Liver (tissue), 10 donors: ENCODE measurements at places on chromosomes 6 and 20. TPM values are rescaled to one million over a fixed set of nuclear protein-coding genes. Genes with fewer than 3 reads are reported as not detected.
A peak's percentile ranks its signal among the peaks of the same experiment; 100 is the strongest.

- DNase-seq, result no peak
These were observed 28.3 kb downstream of the MAS1 start for GRCh38 chr6:159919011-159919511.

Gene MUC21
- not detected for total RNA-seq

- DNase-seq, result no peak
These were observed 5.9 kb downstream of the TP53INP2 start for GRCh38 chr20:34709831-34710567.

Gene PRR18
- total RNA-seq, result 1.2 TPM

- no peak for DNase-seq
These were observed 57.0 kb downstream of the DNAAF9 start for GRCh38 chr20:3350422-3350821.

DNA sequence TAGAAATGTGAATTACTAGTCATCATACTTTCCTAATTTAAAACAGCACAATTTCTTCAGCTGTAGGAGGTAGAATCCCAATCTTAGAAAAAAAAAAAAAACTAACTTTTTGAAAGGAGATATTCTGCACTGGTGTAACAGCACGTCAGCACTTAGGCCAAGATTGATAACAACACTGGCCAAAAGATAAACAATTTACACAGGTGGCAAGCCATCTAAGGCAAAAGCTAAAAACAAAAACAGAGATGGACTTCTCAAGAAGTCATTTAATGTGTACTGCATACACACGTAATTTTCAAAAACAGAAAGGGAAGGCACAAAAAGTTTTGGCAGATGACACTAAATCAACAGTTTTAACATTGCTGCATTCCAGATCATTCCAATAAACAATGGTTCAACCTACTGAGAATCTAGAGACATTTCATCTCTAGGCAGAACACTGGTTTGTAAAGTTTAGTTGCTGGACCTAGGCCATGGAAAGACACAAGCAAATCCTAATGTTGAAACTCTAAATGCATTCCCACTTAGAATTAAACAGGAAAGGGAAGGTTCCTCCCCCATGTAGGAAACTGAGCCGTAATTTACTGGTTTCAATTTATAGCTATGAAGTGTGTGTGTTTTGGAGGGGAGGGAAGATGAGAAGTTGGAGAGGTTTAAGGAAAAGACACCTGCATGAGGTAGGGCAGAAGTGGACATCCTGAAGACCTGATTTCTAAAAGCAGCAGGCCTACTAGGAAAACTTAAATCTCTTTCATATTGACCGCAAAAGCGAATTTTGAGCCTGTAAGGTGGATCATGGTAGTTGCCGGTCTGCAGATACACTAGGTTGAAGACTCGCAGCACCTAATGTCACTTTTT lies 1.3 kb downstream of the GCLC start:
- DNase-seq, result no peak

GRCh38 chr6:35260591-35261570 lies 1.3 kb downstream of the ZNF76 start:
- no peak for DNase-seq

GRCh38 chr20:401682-402495 lies 6.2 kb upstream of the RBCK1 start:
- no peak for DNase-seq

DNA sequence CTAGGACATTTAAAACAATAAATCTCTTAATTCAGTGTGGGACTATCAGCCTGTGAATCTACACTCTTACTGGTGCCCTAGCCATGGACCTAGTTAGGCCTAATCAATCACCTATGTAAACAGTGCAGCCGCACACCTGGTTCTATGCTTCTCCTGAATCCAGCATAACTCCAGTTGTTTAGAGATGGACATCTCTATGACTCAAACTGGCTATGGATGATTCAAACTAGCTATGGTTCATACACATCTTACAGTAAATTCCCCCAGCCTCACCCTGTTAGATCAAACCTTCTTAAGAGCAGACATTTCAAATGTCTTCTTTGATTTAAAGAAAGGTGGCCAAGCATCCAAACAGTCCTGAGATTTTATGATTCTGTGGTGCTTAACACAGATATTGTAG lies 34.7 kb downstream of the SLC35B3 start:
- no peak for DNase-seq

- DNase-seq, result peak; percentile 9
These were observed 313.6 kb downstream of the CDC5L start for GRCh38 chr6:44701038-44701636.

Gene POU5F1
- total RNA-seq, result not detected

- DNase-seq, result no peak
These were observed 27.8 kb downstream of the LRRC1 start for GRCh38 chr6:53822401-53823125.

DNA sequence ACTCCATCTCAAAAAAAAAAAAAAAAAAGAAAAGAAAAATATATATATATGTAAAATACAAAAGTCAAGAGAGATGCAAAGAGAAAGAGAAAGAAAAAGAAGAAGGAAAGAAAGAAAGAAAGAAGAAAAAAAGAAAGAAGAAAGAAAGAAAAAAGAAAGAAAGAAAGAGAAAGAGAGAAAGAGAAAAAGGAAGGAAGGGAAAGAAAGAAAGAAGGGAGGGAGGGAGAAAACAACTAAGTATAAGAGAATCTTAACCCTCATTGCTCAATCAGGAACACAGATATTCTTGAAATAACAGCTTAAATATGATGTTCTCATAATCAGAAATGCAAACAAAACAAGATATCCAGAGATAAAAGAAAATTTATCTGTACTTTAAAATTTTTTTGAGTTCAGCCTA lies 54.4 kb upstream of the MARCKS start:
- no peak for DNase-seq

Gene CLVS2
- total RNA-seq, result not detected

Gene F13A1
- total RNA-seq, result 4.9 TPM

DNA sequence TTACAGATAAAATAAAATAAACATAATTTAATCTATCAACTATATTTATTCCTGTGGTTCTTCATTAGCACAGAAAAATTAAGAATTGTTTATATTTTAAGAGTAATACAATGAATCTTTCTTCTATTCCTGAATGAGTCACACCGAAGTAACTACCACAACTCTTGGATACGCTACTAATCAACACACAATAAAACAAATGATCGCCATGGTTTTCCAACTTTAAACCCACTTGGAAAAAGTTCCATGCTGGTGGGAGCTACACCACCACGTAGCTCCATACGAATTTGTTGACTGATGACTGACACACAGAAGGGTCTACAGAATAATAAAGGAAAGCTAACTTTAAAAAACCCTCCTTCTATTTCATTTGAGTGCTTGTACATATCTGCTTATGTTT lies 135.8 kb upstream of the NEDD9 start:
- DNase-seq, result no peak

DNA sequence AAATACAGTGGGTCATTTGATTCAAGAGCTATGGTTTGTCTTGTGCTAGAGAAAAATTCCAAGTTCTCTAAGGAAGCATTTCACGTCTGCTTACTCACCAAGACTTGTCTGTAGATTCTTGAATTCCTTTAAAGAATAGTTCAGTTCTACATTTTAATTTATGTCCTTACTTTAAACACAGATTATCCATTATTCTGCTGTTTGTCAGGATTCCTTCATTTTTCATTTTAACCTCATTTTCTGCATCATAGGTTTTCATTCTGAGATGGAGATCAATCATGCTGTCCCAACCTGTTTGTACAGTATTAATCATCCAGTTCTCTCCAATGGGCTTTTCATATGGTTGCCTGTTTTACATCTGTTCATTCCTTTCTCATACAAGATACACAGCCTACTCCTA lies 24.5 kb upstream of the POPDC3 start:
- no peak for DNase-seq

Gene EYA4
- total RNA-seq, result 0.50 TPM

DNA sequence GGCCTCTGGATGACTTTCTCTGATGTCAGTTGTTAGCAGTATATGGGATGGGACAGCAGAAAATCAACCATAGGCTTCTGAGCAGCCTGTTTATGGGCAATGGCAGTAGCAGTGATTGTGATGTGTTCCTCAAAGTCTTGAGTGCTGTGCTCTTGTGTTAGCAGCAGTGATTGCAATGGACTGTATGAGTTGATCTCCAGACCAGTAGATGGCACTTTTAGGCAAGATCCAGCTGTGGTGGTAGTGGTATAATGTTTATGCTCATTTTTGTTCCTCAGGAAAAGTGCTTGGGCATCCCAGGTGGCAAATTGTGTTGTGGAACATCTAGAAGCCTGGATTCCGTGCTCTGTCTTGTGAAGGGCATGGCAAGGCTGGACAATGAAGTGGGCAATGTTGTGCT lies 181.6 kb upstream of the SYNCRIP start:
- DNase-seq, result no peak

GRCh38 chr6:87745966-87746721 lies 44.1 kb upstream of the AKIRIN2 start:
- no peak for DNase-seq

Gene HLA-DRB1
- total RNA-seq, result 46.1 TPM

- DNase-seq, result no peak
These were observed 37.2 kb downstream of the VTA1 start for GRCh38 chr6:142184307-142184706.

Gene TBC1D20
- total RNA-seq, result 14.4 TPM

GRCh38 chr20:39855799-39856198 lies 833.2 kb downstream of the MAFB start:
- no peak for DNase-seq

Gene EPPIN
- not detected for total RNA-seq

Gene TCF19
- 16.8 TPM for total RNA-seq

Gene FAM83C
- 0.05 TPM for total RNA-seq

DNA sequence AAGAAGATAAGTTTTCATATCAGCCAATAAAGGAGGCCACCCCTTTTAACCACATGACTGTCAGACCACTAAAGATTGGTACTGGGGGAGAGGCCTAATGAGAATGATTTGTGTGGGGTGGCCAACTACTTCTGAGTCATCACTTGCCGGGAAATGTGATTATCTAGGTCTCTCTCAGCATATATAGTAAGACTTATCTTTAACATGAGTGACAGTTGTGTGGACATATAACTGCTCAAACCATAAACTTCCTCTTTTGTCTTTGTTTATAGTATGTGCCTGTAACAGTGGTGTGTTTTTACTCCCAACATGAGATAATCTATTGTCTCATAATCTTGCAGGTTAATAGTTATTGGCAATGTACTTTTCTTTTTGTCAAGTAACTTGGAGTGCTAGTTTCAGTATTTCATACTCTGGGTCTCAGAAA lies 312.4 kb downstream of the CDKAL1 start:
- DNase-seq, result no peak

GRCh38 chr6:110858562-110859214 lies 15.9 kb upstream of the AMD1 start:
- no peak for DNase-seq

Gene FNDC1
- 0.47 TPM for total RNA-seq

DNA sequence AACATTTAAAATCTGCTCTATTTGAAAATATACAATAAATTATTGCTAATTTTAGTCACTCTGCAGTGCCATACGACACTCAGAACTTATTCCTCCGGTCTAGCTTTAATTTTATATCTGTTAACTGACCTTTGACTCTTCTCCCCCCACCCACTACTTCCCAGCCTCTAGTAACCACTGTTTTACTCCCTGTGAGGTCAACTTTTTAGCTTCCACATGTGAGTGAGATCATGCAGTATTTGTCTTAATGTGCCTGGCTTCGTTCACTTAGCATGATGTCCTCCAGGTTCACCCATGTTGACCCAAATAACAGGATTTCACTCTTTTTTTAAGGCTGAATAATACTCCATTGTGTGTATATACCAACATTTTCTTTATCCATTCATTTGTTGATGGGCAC lies 80.8 kb downstream of the RPP40 start:
- no peak for DNase-seq
